CD4-positive, alpha-beta T cell treated with Interleukin-21 for 1 hour (primary cell): ENCODE measurements at places on chromosomes 16 and 17.
A peak's percentile ranks its signal among the peaks of the same experiment; 100 is the strongest.

DNA sequence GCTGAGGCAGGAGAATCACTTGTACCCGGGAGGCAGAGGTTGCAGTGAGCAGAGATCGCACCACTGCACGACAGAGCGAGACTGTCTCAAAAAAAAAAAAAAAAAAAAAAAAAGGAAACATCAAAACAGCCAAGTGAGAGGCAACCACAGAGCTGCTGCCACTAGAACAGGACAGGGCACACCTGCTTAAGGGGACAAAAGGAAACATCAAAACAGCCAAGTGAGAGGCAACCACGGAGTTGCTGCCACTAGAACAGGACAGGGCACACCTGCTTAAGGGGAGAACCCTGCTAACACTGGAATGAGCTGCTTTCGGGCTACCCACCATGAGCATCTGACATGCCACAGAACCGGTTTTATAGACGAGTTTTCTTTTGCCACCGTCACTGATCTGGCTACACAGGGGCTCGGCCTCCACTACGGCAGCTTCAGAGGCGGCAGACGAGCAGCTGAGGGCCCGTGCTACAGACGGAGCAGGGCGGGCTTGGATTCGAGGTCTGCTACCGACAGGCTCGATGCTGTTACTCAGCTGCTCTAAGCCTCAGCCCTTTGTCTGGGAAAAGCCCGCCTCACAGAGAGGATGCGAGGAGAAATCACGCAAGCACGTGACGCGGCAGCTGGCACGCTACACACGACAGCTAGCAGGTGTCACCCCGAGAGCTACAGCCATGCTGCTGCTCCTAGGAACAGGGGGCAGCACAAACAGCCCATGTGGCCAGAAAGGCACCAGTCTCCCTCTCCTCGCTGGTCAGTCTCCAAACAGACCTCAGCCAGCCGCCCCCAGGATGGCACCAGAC lies 2.0 kb downstream of the P4HB start:
- no peak for DNase-seq

GRCh38 chr17:18185391-18185790 lies 1.8 kb downstream of the ALKBH5 start:
- DNase-seq: no peak

DNA sequence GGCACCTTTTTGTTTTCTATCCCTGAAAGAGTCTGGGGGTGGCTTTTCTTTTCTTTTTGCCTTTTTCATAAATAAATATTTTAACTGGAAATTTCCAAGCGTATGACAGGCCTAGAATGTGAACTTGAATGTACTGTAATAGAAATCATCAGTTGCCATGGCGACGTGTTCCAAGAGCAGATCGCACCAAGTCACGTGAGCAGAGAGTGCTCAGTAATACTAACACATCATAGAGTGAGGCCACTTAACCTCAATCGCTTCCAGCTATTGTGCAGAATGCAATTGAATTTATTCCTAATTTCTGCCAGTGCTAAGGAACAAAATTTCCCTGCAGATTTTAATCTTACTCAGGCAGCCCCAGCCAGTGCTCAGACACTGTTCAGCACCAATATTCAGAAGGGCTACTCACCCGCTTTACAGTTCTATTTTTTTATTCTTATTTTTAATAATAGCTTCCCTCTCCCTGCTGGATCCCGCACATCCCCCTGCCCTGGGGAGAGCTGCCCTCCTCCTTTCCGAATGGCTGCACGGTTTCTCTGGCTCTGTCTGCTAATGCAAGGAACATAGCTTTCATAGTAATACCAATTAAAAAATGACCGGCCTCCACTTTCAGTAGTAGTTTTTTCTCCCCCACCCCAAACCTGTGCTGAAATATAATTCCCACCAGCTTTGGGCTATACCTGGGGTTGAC lies 26.2 kb upstream of the PMFBP1 start:
- DNase-seq: no peak

DNA sequence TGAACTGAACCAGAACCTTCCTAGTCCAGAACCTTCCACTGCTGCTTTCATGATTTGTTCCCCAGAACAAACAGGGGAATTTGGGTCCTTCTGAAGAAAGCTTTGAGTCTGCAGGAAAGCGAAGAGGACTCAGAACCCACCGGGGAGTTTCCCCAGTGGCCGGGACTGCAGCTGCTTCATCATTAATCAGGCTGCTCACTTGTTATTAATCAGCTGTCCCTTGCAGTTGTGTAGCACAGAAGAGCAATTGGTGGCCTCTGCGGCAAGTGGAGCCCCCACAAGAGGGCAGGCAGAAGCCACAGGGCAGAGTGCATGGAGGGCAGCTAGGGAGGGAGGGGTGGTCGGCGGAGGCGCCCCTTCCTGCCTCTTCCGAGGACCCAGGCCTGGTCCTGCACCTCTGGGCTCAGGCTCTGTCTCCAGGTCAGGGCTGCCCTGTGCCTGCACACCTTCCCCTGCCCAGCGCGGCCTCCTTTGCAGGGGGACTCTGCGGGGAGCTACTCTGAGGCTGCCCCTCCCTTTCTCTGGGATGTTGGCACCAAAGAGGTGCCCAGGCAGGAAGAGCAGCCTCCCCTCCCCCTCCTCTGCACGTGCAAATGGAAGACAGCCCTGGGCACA lies 6.9 kb downstream of the CCL17 start:
- no peak for DNase-seq

GRCh38 chr16:62041401-62041800 lies 5.2 kb upstream of the CDH8 start:
- no peak for DNase-seq

GRCh38 chr16:80968386-80969113 lies 38.1 kb downstream of the CMC2 start:
- no peak for DNase-seq

GRCh38 chr17:7465597-7466275 lies 13.7 kb downstream of the ZBTB4 start:
- DNase-seq: no peak

- no peak for DNase-seq
Observed at GRCh38 chr16:24580665-24581064, 41.3 kb downstream of the RBBP6 start.

DNA sequence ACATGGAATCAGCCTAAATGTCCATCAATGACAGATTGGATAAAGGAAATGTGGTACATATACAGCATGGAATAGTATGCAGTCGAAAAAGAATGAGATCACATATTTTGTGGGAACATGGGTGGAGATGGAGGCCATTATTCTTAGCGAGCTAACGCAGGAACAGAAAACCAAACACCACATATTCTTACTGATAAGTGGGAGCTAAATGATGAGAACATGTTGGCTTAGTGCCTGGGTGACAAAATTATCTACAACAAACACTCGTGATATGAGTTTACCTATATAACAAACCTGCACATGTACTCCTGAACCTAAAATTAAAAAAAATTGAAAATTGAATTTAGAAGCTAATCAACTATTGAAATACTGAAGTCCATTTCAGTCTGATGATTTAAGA lies 6.1 kb downstream of the ANKS4B start:
- no peak for DNase-seq

DNA sequence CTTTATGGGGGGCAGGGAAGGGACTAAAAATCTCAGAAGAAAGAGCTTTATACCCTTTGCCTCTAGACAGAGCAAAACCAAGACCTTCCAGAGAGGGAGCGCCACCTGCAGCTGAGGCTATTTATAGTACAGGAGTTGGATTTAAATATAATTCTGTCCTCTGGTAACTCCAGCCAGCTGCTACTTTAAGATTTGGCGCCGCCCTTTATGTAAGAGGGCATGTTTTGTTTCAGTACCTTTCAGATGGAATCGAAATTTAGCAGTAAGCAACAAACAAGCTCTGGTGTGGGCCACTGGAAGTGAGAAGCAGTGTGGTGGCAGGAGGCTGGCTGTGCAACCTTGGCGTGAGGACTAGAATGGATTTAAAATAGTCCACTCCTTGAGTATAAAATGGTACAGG lies 5.2 kb upstream of the GUCY2D start:
- DNase-seq: peak; percentile 39

DNA sequence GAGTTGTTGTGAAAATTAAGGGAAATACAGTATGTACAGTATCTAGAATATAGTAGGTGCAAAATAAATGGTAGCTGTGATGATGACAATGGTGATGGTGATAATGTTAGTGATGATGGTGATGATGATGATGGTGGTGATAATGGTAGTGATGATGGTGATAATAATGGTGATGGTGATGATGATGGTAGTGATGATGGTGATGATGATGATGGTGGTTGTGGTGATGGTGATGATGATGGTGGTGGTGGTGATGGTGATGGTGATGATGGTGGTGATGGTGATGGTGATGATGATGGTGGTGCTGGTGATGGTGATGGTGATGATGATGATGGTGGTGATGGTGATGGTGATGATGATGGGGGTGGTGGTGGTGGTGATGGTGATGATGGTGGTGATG lies 91.3 kb upstream of the FOXF1 start:
- DNase-seq: no peak

- DNase-seq: no peak
Observed at GRCh38 chr17:40818343-40818732, 4.1 kb downstream of the KRT10 start.

DNA sequence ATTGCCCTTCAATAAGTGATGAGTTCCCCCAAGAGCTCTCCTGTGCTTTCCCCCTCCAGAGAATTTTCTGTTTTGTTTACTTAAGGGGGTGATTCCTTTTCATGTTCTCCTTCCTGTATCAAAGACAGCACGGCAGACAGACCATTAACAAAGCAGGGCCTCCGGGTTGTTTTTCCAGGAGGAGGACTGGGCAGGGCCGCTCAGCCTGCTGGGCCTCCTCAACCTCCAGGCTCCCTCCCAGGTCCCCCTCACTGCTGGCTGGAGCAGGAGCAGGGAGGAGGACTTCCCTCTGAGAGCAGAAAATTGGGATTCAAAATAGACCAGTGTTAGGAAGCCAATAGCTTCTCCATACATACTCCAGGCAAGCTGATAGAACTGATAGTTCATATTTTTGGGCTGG lies 20.4 kb downstream of the SDK2 start:
- no peak for DNase-seq

- DNase-seq: no peak
Observed at GRCh38 chr17:56739376-56739775, 94.3 kb downstream of the C17orf67 start.

DNA sequence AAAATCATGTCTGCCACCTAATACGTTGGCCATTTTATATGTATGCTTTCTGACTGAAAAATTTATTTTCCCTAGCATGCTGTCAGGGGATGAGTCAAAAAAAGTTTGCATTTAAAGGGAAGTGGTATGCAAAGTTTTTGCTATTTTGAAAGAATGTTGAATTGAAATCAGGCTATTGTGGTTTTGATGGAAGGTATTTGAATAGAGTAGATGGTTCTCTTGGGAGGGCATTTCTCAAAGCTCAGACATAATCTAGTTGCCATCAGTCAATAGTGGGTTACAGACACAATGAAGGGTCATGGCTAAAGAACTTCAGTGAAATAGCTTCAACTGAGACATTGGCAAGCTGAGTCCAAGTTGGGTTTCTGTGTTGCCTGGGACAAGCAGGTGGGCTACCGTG lies 102.4 kb downstream of the MAP2K6 start:
- DNase-seq: no peak

DNA sequence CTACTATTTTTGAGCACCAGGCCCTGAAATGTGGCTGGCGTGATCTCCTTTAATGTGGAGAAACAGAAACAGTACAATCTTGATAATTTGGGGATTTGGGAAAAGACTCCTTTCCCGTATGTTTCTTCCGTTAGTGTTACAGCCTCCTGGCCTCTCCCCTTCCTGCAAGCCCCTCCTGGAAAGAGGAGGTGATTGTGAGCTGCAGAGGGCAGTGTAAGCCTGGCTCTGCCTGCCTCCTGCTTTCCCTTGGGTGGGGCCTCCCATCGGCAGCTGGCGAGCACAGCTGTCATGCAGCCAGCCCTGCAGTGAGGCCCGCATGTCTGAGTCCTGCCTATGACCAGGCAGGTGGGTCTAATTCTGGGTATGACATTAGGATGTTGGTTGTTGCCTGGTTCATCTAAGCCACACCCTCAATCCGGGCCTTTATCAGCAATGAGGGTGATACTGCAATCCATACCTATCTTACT lies 48.7 kb upstream of the WSB1 start:
- DNase-seq: peak; percentile 45

GRCh38 chr17:77407321-77408277 lies 266.8 kb downstream of the SEC14L1 start:
- no peak for DNase-seq

DNA sequence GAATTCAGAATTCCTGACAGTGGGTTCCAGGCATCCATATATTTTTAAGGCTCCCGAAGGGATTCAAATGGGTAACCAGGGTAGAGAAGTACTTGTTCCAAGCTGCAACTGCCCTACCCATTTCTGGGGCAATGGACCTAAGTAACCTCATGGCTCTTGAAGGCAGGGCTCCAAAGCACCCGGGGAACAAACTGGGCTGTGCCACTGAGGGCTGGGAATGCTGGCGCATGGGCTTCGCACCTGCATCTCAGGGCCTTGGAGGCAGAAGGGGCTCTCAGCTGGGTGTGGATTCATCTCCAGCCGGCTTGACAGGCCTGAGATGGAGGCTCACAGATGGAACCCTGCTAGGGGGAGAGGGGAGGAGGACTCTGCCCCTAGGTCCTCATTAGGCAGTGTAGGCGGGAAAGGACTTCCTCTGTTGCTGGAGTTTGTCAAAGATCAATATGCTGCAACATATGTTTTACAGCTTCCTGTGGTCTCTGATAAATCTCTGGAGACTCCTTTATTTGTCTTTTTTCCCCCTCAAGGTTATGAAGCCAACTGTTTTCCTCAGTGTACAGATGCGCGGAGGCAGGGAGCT lies 232.3 kb upstream of the NLRP1 start:
- DNase-seq: no peak

- DNase-seq: no peak
Observed at GRCh38 chr16:72848028-72848400, 199.9 kb downstream of the ZFHX3 start.

- DNase-seq: no peak
Observed at GRCh38 chr17:52751051-52751450, 592.5 kb upstream of the CA10 start.

- no peak for DNase-seq
Observed at GRCh38 chr17:66135896-66136295, 56.0 kb downstream of the CEP112 start.

DNA sequence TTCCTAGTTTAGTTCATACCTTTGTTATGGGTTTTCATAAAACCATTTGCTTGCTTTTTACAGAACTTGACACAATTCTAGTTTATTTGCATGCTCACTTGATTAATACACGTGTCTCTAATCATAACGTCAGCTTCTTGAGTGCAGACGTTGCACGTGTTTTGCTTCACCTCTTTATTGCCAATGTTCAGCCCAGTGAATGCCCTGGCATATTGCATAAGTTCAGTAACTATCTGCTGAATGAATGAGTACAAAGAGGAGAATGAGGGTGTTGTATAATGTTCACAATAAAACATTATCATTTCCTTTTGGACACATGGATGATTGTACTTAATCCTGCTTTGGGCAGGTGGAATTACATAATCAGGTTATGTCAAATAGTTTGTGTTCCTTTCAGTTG lies 519.8 kb downstream of the HS3ST4 start:
- DNase-seq: no peak

- DNase-seq: no peak
Observed at GRCh38 chr16:69833357-69834282, 71.5 kb downstream of the WWP2 start.

DNA sequence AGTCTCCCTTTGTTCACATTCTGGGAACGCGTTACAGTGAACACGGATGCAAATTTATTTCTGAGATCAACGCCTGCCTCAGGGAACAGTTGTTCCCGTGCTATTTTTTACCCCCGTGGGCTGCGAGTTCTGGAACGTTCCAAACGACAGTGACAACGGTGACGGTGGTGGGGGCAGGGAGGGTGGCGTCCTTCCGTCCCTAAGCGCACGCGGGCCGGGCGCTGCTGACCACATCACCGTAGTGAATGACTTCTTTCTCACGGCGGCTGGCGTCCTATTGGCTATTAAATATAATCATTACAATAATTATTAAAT lies 45.1 kb upstream of the SSTR5 start:
- no peak for DNase-seq

- DNase-seq: no peak
Observed at GRCh38 chr17:50710025-50710424, 2.3 kb upstream of the ANKRD40 start.
